ENCODE measurements at places on chromosomes 2 and 18.

DNA sequence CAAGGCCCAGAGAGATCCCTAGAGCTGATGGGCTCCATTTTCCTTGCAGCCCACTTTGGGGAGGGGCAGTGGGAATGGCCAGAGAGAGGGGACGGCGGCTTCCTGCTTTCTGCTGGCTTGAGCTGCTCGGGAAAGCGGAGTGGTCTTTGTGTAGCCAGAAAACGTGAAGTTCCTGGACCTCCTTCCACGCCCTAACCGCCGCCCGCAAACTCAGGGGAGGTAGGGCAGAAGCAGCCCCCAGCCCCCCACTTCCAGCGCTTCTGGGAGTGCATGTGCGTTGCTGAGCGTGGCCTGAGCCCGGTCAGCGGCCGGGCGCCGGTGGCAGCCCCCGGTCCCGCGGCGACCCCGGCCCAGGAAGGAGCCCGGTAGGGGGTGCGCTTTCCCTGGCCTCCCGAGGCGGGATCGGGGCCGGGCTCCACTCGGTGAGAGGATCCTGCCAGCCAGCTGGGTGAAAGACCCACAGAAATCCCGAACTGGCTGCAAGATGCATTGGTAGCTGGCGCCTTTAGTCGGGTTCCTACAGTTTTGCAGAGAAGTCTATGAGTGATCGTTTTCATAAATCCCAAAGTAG is 25.3 kb upstream of the BOD1L2 start:
- DNase-seq, result no peak

GRCh38 chr2:85250045-85250444 is 77.7 kb downstream of the TGOLN2 start:
- peak; percentile 77 for DNase-seq

DNA sequence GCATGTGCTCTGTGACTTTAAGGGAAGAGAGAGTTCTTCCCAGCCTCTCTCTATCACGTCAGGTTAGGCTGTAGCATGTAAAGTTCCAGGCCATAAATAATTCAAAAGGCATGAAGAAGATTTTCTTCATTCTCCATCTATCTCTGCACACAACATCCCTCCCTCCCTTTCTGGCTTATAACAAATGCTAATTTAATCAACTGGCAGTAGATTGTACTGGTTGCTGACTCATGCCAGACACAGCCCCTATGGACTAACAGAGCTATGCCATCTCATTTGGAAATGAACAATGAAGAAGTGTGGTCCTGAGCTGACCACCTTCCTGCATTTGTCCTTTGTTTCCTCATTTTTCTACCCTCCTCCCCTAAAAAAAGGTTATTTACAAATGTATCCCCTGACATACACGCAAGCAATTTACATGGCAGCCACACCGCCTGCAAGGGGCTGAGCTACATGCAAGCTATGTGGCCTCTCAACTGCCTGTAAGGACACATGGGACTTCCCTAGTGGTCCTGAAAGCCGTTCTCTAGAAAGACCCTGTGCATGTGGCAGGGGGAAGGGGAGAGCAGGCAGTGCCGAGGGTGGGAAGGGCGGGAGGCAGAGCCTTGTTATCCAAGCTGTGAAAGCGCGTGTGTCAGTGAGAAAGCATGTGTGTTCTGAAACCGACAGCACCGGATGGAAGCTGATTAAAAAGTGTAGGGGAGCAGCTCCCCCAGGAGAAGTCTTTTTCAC is 90.9 kb upstream of the KLF7 start:
- peak; percentile 54 for DNase-seq

DNA sequence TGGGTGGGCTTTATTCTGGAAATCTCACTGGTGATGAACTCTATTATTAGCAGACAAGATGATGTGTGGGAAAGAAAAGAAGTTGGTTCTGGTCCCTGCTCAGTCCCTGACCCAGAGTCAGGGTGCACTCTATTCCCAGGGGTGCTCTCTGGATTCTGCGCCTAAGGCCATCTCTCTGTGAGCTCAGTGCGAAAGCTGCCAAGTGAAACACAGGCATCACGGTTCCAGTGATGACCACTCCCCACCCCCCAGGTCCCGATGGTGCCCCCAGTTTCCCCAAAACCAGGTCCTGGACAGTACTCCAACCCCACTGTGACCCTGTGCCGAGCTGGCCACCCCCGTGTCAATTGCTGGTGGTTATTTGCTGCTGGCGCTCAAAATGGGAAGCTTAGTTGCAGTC is 30.1 kb downstream of the RHOB start:
- no peak for DNase-seq

DNA sequence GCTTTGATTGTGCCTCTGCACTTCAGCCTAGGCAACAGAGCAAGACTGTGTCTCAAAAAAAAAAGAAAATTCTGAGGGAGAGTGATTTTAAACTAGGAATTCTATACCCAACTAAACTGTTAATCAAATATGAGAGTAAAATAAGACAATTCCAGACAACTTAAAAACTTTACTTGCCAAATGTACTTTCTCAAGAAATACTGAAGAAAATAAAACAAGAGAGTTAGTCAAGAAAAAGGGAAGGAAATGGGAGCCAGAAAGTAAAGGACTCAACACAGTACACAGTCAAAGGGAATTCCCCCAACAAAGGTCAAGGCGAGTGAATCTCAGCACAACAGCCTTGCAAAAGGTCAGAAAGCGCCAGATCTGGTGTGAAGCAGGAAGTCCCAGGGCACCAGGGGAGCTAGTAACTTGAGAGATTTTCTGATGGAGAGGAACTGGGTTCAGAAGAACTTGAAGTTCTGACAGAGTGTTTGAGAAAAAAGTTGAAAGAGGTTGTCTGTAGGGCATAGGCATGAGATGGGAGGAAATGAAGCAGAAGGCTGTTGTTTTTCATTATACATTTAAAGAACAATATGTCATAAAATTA is 22.6 kb upstream of the TBC1D8 start:
- DNase-seq, result no peak

DNA sequence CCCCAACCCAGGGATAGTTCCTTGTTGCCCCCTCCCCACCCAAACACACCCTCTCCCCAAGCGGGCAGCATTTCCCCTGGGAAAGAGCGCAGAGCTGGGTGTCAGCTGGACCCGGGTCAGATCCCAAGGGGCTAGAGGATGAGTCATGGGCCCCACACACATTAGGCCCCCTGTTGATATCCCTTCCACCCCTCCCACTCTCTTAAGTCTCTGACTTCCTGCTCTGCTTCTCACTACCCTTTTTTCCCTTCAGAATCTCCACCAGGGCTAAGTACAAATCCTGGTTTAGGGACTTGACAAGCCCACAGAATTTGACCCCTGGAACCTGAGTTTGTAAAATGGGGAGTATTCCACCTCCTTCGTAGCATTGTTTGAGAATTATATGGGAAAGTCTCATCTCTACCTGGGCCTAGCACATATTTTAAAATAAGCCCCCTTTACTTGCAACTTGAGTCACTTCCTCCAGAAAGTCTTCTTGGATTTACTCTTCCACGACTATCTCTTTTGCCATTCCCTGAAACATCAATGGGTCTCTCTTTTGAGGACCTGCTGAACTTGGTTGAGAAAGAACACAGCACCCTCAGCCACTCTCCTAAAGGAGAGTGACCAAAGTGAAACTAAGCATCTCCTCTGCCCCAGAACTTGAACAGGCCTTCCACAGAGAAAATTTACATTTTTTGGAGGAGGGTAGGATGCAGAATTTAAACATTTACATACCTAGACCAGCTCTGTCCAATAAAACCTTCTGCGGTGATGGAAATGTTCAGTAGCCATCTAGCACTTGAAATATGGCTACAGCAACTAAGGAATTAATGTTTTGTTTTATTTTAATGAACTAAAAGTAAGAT is 4.7 kb downstream of the RTKN start:
- peak; percentile 26 for DNase-seq

GRCh38 chr2:101821059-101821805 is 123.7 kb downstream of the MAP4K4 start:
- DNase-seq, result no peak

- DNase-seq, result no peak
These were observed 131.3 kb upstream of the GPC1 start for GRCh38 chr2:240303896-240304745.

DNA sequence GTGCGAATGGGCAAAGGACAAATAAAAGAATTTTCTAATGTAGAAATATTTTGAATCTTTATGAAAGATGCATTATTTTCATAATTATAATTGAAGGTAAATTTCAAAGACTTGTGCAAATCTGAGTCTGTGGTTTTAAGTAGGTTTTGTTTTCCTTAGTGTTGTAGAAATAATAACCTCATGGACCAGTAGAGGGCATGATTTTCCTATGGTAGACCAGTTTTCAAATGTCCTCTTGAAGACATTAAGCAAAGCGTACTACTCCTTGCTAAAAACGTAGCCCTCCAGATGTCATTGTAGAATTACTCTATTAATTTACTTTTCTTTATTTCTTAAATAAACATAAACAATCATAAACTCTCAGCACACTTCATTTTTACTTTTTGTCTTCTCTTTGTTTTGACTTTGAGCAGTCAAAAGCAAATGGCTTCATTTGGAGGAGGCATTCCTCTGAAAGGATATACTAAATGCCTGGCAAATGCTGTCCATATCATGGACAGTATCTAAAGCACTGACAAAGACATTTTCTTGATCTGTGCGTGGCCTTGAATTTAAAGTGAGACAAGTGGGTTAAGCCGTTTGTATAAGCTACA is 85.8 kb upstream of the FAM237A start:
- peak; percentile 68 for DNase-seq

DNA sequence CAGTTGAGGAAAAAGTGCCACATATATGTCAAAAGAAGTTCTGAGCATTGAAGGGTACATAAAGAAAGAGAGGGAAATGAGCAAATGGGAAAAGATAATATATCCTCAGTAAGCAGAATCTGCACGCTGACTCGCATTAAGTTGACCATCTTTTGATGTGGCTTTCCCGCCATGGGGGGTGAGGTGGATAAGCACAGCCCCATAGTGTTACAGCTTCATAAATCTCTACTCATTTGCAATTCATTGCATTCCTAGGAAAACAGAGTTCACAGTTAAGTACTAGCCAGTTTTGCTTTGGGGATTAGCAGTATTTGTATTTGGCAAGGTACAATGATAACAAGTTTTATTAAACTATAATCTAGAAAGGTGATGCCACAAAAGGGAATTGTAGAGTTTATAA is 814.2 kb downstream of the LRP1B start:
- DNase-seq, result no peak

DNA sequence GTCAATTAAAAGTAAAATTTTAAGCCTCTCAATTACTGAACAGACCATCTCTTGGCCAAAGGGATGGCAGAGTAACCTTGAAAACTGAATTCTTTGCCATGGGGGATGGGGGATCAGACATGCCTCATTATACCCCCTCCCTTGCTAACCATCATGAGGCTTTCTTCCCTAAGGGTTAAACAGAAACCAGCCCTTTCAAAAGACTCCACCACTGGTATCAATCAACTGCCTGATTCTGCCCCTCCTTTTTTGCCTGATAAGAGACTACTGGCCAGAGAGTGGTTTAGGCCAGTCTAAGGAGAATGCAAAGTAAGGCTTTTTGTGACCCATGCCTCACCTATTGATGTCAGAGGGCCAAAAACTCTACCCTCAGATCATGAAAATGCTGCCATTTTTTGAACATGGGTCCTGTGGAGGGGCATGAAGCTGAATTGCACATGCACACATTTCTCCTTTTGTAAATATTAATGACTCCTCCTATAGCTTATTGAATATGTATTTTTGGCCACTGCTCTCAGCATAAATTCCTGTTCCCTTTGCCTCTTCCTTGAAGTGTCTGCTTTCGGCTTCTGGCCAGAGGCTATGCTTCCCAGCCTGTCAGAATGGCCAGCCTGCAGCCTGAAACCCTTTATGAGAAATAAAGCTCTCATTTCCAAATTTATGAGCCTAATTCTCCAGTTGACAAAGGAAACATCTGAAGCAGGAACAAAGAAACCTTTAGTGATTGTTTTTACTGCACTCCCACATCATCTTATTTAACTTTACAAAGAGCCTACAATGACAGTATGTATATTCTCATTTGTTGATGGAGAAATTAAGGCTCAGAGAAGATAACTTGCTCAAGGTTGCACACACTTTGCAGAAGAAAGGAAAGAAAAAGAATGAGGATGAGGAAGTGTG is 270.7 kb upstream of the CELF4 start:
- no peak for DNase-seq

All from fibroblast of pulmonary artery (primary cell).